ENCODE measurements at places on chromosomes 4 and X. TPM values are rescaled to one million over a fixed set of nuclear protein-coding genes. Genes with fewer than 3 reads are reported as not detected.

- no peaks in the 10 kb centered on the region for H3K27me3 ChIP-seq
- no peak overlapping the region for H3K4me3 ChIP-seq
- no peak for DNase-seq
- no peak overlapping the region for H3K27ac ChIP-seq
- H3K36me3 ChIP-seq: no peaks in the 10 kb centered on the region
- H3K4me1 ChIP-seq: peaks cover 4% of the 10 kb centered on the region
These were observed 35.1 kb downstream of the TEC start for GRCh38 chr4:48234575-48234974.

GRCh38 chr4:38273407-38273806 is 313.2 kb downstream of the PTTG2 start:
- DNase-seq: no peak
- peaks cover 12% of the 10 kb centered on the region for H3K4me1 ChIP-seq
- no peaks in the 10 kb centered on the region for H3K27me3 ChIP-seq
- no peak overlapping the region for H3K27ac ChIP-seq
- no peak overlapping the region for H3K4me3 ChIP-seq
- H3K36me3 ChIP-seq: no peaks in the 10 kb centered on the region

GRCh38 chr4:85807247-85807950 is 332.4 kb downstream of the ARHGAP24 start:
- no peak for DNase-seq
- H3K27ac ChIP-seq: no peak overlapping the region
- H3K4me3 ChIP-seq: no peak overlapping the region
- H3K27me3 ChIP-seq: no peaks in the 10 kb centered on the region
- no peaks in the 10 kb centered on the region for H3K4me1 ChIP-seq

- H3K27ac ChIP-seq: no peak overlapping the region
- no peaks in the 10 kb centered on the region for H3K36me3 ChIP-seq
- H3K4me3 ChIP-seq: no peak overlapping the region
- no peaks in the 10 kb centered on the region for H3K27me3 ChIP-seq
- DNase-seq: no peak
These were observed 83.7 kb downstream of the FAT4 start for GRCh38 chr4:125398263-125399002.

Gene KDR
- total RNA-seq: 62.5 TPM

DNA sequence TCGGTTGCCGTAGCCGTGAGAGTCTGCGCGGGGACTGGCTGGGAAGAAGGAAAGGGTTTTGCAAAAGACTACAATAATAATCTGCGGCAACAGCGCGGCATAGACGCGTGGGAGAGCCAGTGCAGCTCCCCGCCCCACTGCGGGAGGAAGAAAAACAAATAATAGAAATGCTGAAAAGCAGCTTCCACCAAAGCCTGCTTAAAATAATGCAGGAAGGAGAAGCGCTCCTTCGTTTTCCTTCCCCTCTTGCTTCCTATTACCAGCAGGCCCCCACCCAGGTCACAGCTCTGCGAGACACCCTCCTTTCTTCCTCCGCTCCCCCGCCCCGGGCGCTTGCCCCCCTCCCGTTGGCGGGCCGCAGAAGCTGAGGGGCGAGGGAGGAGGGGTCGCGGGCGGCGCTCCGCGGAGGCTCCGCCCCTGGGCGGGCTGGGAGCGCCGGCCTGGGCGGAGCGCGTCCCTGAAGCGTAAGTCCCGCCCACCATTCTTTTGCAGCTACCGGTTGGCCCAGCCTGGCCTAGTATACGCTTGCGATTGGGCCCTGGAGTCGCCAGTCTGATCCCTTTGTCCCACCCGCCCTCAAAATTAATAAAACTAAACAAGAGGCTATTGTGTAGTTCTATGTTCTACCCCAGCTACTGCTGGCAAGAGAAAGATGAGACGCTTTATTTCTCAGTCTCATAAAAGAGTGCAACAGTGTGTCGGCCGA is 636 bp upstream of the AMOT start:
- peak overlapping the region; percentile 63 for H3K27ac ChIP-seq
- peak; percentile 77 for DNase-seq
- no peaks in the 10 kb centered on the region for H3K27me3 ChIP-seq
- H3K36me3 ChIP-seq: no peaks in the 10 kb centered on the region
- no peaks in the 10 kb centered on the region for H3K4me1 ChIP-seq

DNA sequence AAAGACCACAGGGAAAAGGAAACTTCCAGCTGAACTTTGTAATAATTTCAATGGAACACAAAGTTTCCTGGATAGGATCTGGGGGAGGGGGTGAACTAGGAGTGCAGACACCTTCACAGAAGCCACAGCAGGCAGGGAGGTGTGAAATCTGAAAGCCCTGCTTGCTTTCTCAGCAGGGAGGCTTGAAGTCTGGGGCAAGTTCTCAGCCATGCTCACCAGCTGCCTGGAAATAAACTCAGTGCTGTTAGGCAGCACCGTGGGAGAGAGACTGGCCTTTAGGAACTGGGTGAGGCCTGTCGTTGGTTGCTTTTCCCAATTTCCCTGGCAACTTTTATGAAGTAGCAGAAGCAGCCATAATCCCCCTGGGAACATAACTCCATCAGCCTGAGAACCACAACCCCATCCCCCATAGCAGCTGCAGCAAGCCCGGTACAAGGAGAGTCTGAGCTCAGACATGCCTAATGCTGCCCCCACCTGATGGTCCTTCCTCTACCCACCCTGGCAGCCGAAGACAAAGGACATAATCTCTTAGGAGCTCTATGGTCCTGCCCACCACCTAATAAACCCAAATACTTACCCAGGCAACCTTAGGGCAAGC is 39.2 kb upstream of the NMU start:
- no peak for DNase-seq
- no peak overlapping the region for H3K4me3 ChIP-seq
- H3K36me3 ChIP-seq: no peaks in the 10 kb centered on the region
- H3K27me3 ChIP-seq: no peaks in the 10 kb centered on the region
- no peaks in the 10 kb centered on the region for H3K4me1 ChIP-seq

- H3K4me1 ChIP-seq: no peaks in the 10 kb centered on the region
- no peaks in the 10 kb centered on the region for H3K36me3 ChIP-seq
- DNase-seq: no peak
- no peak overlapping the region for H3K4me3 ChIP-seq
- H3K27ac ChIP-seq: no peak overlapping the region
These were observed 2.6 kb downstream of the AMER1 start for GRCh38 chrX:64202808-64203325.

- no peaks in the 10 kb centered on the region for H3K4me1 ChIP-seq
- H3K27me3 ChIP-seq: no peaks in the 10 kb centered on the region
- no peak overlapping the region for H3K27ac ChIP-seq
- no peaks in the 10 kb centered on the region for H3K36me3 ChIP-seq
These were observed 167.6 kb downstream of the DKK2 start for GRCh38 chr4:106868381-106869035.

GRCh38 chr4:24040811-24041210 is 151.0 kb upstream of the PPARGC1A start:
- no peaks in the 10 kb centered on the region for H3K27me3 ChIP-seq
- DNase-seq: no peak
- peak overlapping the region; percentile 53 for H3K27ac ChIP-seq
- no peak overlapping the region for H3K4me3 ChIP-seq

Gene MAEA
- total RNA-seq: 85.3 TPM
